Heart left ventricle (tissue), 16 donors: ENCODE measurements at places on chromosomes 11 and 22. TPM values are rescaled to one million over a fixed set of nuclear protein-coding genes. Genes with fewer than 3 reads are reported as not detected.
A peak's percentile ranks its signal among the peaks of the same experiment; 100 is the strongest.

The TNNI2 gene
- not detected for total RNA-seq

GRCh38 chr11:15412054-15412453 is 297.3 kb downstream of the INSC start:
- no peak overlapping the region for H3K4me3 ChIP-seq
- H3K36me3 ChIP-seq = no peaks in the 10 kb centered on the region
- DNase-seq = no peak
- no peak overlapping the region for H3K27ac ChIP-seq
- no peaks in the 10 kb centered on the region for H3K4me1 ChIP-seq

The UCP2 gene
- total RNA-seq = 170 TPM

GRCh38 chr11:94469416-94469815 is 24.2 kb downstream of the MRE11 start:
- peaks cover 10% of the 10 kb centered on the region for H3K36me3 ChIP-seq
- H3K27ac ChIP-seq = no peak overlapping the region
- H3K4me1 ChIP-seq = no peaks in the 10 kb centered on the region

DNA sequence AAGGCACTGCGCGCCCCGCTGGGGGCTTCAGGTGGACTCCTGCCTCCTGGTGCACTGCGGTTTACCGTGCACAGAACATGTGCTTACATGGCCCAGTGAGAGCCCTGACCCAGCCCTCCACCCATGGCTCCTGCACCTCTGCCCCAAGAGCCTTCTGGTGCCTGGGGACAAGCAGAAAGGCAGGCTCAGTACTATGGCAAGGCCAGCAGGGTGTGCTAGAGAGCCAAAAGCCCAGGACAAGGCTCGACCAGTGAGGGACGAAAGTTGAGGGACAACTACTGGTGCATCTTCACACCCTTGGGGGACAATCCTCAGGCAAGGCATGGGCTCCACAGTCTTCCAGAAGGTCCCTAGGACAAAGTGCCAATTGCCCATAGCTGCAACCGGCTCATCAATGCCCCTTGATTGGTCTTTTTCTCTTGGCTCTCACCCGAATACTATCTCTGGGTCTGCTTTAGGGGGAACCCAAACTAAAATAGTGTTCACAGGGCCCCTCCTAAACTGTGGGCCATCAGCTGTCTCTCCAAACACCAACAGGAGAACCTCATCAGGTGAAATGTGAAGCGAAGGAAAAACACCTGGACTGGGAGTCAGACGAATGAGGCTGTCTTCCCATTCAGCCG is 13.5 kb downstream of the PGA5 start:
- no peaks in the 10 kb centered on the region for H3K4me1 ChIP-seq
- H3K4me3 ChIP-seq = no peak overlapping the region
- H3K27me3 ChIP-seq = no peaks in the 10 kb centered on the region
- no peaks in the 10 kb centered on the region for H3K36me3 ChIP-seq
- H3K27ac ChIP-seq = no peak overlapping the region
- DNase-seq = peak; percentile 57

The RGL4 gene
- not detected for total RNA-seq

GRCh38 chr22:19412478-19412877 is 19.1 kb downstream of the HIRA start:
- no peak overlapping the region for H3K27ac ChIP-seq
- no peak overlapping the region for H3K4me3 ChIP-seq
- peaks cover 23% of the 10 kb centered on the region for H3K4me1 ChIP-seq
- peaks cover 25% of the 10 kb centered on the region for H3K36me3 ChIP-seq
- H3K27me3 ChIP-seq = no peaks in the 10 kb centered on the region

The NPAS4 gene
- not detected for total RNA-seq

The MRGPRF gene
- total RNA-seq = 13.1 TPM

The POTEH gene
- not detected for total RNA-seq

- H3K36me3 ChIP-seq = no peaks in the 10 kb centered on the region
- H3K27ac ChIP-seq = peak overlapping the region; percentile 9
- no peak for DNase-seq
- H3K4me1 ChIP-seq = no peaks in the 10 kb centered on the region
- H3K27me3 ChIP-seq = no peaks in the 10 kb centered on the region
These were observed 43.6 kb downstream of the OR2AG2 start for GRCh38 chr11:6727971-6728760.

DNA sequence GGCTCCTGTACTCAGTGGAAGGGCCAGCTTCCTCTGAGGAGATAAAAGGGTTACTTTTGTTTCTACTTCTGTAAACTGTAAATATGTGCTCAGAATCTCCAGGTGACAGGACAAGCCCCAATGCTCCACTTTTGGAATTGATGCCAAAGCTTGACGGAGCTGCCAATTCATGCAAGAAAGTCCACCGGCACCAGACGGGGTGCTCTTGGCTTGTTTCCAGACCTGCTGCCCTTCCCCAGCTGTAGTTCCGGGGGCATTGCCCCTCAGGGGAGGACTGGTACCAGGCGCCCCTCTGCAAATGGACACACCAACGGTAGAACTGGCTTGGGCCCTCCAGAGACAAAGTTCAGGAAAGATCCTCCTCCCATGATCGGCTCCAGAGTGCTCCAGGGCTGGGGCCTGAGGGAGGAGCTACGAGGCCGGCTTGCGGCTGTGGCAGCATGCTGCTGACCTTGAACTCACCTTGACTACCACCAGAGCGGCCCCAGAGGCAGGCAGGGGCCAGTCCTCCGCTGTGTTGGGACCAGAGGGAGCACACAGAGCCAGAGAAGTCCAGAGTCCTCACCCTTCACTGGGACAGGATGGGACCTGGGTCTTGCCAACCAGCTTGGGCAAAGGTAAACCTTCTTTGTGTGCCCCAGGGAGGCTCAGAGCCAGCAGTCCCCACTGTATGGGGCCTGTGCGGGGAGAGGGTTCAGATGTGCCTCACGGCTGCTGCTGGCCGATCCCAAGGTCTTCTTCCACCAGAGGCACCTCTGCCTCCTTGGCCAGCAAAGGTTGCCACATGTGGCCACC is 17.8 kb upstream of the OAF start:
- no peaks in the 10 kb centered on the region for H3K27me3 ChIP-seq
- no peaks in the 10 kb centered on the region for H3K36me3 ChIP-seq
- no peak for DNase-seq

- H3K36me3 ChIP-seq = no peaks in the 10 kb centered on the region
- H3K4me1 ChIP-seq = no peaks in the 10 kb centered on the region
- H3K27me3 ChIP-seq = no peaks in the 10 kb centered on the region
- no peak overlapping the region for H3K4me3 ChIP-seq
- DNase-seq = no peak
These were observed 34.9 kb downstream of the SYN3 start for GRCh38 chr22:33023153-33023827.

The PLEKHB1 gene
- 5.4 TPM for total RNA-seq

The APOC3 gene
- total RNA-seq = not detected

GRCh38 chr22:22076361-22076760 is 93.8 kb upstream of the TOP3B start:
- no peaks in the 10 kb centered on the region for H3K36me3 ChIP-seq
- no peaks in the 10 kb centered on the region for H3K4me1 ChIP-seq
- no peak overlapping the region for H3K4me3 ChIP-seq
- H3K27me3 ChIP-seq = peaks cover 5% of the 10 kb centered on the region
- DNase-seq = no peak

The SIPA1 gene
- 21.6 TPM for total RNA-seq

DNA sequence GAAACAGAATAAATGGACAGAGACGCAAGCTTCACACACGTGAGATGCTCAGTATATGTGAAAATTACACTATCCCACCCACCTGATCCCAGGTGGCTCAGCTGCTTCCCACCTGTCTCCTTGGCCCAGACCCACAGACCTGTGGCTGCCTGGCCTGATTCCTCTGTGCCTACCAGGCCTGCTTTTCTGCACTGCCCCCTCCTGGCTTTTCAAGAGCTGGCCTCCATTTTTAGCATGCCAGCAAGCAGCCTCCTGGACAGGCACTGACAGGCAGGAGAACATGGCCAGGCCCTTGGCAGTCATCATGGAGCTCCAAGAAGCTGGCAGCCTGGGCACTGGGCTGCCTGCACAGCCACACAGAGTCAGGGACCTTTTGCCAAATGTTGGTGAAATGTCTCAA is 79.5 kb upstream of the HMGXB4 start:
- no peaks in the 10 kb centered on the region for H3K4me1 ChIP-seq
- no peak overlapping the region for H3K4me3 ChIP-seq
- no peaks in the 10 kb centered on the region for H3K36me3 ChIP-seq
- no peak overlapping the region for H3K27ac ChIP-seq

GRCh38 chr11:2138431-2139122 is 612 bp downstream of the IGF2 start:
- peak overlapping the region; percentile 72 for H3K27ac ChIP-seq
- H3K36me3 ChIP-seq = no peaks in the 10 kb centered on the region
- H3K27me3 ChIP-seq = peaks cover 75% of the 10 kb centered on the region

The OR8D1 gene
- total RNA-seq = not detected

DNA sequence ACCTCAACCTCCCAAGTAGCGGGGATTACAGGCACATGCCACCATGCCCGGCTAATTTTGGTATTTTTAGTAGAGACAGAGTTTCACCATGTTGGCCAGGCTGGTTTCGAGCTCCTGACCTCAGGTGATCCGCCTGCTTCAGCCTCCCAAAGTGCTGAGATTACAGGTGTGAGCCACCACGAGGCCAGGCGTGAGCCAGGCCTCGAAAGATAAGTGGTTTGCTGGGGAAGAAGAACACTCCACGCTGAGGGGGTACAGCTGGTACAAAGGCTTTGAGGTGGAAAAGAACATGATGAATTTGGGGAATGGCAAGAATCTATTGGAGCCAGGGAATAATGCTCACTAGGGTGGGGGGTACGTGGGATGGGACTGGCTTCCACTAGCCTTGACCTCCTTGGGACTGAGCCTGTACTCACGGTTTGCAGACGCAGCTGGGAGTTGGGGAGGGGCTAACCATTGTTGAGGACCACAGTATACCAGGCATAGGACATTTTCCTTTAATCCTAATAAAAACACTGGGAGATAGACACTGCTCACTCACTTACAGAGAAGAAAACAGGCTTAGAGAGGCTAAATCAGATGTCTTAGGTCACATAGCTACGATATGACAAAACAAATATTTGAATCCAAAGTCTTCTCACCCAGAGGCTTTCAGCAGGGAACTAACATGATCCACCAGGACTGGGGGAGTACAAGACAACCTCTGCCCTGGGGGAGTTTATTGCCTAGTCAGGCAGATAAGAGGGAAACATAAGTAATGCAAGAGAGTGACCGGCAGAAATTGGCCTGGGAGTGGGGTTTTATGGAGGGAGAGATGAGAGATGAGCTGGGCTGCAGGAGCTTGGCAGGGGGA is 4.9 kb downstream of the SLCO2B1 start:
- H3K4me1 ChIP-seq = peaks cover 52% of the 10 kb centered on the region
- H3K27ac ChIP-seq = no peak overlapping the region
- no peaks in the 10 kb centered on the region for H3K27me3 ChIP-seq
- no peak overlapping the region for H3K4me3 ChIP-seq
- no peaks in the 10 kb centered on the region for H3K36me3 ChIP-seq

DNA sequence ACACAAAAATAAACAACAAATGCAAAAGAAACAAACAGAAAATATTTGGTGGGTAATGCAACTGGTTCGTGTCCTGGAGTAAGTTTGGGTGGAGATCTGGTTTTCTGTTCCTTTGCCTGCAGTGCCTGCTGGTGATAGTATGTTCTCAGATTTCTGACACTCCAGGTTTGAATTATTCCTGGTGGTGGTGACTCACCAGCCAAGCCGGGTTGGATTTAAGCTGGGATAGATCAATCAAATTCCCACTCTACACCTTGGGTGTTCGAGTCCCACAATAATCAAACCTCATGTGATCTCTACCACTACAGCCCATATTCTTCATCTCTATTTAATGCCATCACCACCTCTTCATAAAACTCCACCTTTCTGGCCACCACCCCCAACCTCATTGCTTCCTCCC is 421.8 kb downstream of the NTM start:
- H3K27me3 ChIP-seq = no peaks in the 10 kb centered on the region
- H3K4me3 ChIP-seq = no peak overlapping the region
- no peak for DNase-seq
- no peaks in the 10 kb centered on the region for H3K4me1 ChIP-seq
- no peaks in the 10 kb centered on the region for H3K36me3 ChIP-seq

The KRTAP5-8 gene
- not detected for total RNA-seq

DNA sequence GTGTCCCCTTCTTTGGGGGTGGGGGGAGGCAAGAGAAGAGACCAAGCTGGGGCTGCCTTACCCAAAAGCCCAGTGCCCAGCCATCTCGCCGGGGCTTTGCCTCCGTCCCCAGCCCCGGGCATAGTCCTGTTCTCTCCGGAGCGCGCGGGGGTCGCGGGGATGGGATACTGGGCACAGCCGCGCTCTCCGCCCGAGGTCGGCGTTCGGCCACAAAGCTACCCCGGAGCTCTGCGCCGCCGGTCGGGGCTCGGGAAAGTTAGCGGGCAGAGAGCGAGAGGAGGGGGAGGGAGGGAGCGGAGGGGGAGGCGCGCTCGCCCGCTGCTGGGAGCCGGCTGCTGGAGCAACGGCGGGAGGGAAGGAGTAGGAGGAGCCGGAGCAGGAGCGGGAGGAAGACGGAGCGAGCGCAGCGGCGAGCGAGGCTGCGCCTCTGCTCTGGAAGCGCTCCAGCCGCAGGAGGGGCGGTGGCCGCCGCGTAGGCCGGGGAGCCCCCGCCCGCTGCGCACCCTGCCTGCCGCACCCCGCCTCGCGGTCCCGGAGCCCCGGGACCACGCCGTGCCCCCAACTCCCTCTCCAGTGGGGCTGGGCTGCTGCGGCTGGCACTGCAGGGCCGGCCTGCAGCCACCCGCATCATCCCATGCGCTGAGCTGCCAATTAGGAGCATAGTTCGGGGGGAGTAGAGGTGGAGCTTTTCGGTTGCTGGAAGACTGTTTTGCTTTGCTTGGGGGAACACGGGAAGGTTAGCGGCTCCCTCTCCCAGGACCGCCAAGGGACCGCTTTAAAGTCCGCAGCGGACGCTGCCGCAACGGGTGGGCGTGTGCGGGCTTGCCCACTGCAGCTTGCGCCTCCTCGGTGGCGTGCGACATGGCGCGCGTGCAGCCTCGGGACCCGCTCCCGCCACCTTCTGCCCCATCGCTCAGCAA is at the start of gene SCN4B:
Gene SCN4B (minus strand): TSS at position 272 of the 920 bp plus-strand sequence. CDS start 150 bp downstream, at position 122.
- peak within 1 kb of the TSS; percentile 30 for H3K27ac ChIP-seq
- H3K4me1 ChIP-seq = peaks cover 15% of the 10 kb centered on the region
- peaks cover 60% of the 10 kb centered on the region for H3K27me3 ChIP-seq
- peak; percentile 74 for DNase-seq
- H3K4me3 ChIP-seq = peak within 1 kb of the TSS; percentile 72

GRCh38 chr22:41642331-41643110 is 21.4 kb downstream of the XRCC6 start:
- no peaks in the 10 kb centered on the region for H3K27me3 ChIP-seq
- no peak overlapping the region for H3K27ac ChIP-seq
- peaks cover 36% of the 10 kb centered on the region for H3K36me3 ChIP-seq
- DNase-seq = no peak
- no peaks in the 10 kb centered on the region for H3K4me1 ChIP-seq
- H3K4me3 ChIP-seq = no peak overlapping the region

GRCh38 chr11:75523811-75524664 is 1.7 kb downstream of the GDPD5 start:
- no peaks in the 10 kb centered on the region for H3K27me3 ChIP-seq
- H3K4me1 ChIP-seq = peaks cover 19% of the 10 kb centered on the region
- no peak overlapping the region for H3K27ac ChIP-seq
- no peaks in the 10 kb centered on the region for H3K36me3 ChIP-seq
- H3K4me3 ChIP-seq = peak overlapping the region; percentile 78

DNA sequence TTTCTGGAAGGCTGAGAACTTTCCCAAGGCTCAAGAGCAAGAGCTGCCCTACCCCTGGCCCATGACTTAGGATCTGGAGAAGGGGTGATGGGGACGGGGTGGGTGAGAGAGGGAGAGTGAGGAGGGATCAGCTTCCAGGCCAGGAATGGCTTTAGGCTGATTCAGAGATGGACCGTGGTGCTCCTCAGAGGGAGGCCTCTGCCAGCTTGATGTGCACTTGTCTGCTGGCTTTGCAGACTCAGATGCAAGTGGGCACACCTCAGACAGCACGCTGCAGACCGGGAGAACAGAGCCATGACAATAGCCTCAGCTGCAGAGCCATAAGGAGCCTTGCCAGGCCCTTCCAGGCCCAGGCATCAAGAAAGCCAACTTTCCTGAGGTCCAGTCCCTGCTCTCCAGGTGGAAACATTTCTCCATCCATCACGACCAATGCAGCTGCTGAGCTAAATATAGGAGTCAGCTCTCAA is 41.3 kb downstream of the ALX4 start:
- H3K27me3 ChIP-seq = no peaks in the 10 kb centered on the region
- no peaks in the 10 kb centered on the region for H3K4me1 ChIP-seq
- no peaks in the 10 kb centered on the region for H3K36me3 ChIP-seq
- no peak overlapping the region for H3K27ac ChIP-seq
